ENCODE measurements at places on chromosomes 7 and 10. TPM values are rescaled to one million over a fixed set of nuclear protein-coding genes. Genes with fewer than 3 reads are reported as not detected.

The LIPM gene
- not detected for total RNA-seq

The SEMA3E gene
- total RNA-seq = not detected

DNA sequence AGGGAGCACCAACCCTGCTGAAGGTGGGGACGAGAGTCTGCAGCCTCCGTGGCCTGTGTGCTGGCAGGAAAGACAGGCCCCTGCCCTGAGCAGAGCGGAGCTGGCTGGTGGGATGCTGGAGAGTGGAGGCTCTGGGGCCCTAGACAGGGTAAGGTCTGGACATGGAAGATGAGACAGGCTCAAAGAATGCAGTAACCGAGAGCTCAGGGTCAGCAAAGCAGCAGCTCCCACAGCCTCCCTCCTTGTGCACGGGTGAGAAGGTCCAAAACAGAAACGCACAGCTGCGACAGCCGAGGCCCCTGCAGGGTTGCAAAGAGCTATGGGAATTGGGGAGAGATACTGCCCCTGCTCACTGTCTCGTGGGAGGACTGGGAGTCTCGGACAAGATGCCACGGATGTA is 80.5 kb downstream of the TNS3 start:
- no peak overlapping the region for H3K4me3 ChIP-seq
- DNase-seq = no peak
- H3K36me3 ChIP-seq = no peaks in the 10 kb centered on the region
- no peaks in the 10 kb centered on the region for H3K27me3 ChIP-seq
- peaks cover 10% of the 10 kb centered on the region for H3K4me1 ChIP-seq

GRCh38 chr10:47054974-47055373 is 143.7 kb downstream of the PTPN20 start:
- H3K4me1 ChIP-seq = peaks cover 4% of the 10 kb centered on the region
- no peak for DNase-seq
- H3K27me3 ChIP-seq = no peaks in the 10 kb centered on the region

DNA sequence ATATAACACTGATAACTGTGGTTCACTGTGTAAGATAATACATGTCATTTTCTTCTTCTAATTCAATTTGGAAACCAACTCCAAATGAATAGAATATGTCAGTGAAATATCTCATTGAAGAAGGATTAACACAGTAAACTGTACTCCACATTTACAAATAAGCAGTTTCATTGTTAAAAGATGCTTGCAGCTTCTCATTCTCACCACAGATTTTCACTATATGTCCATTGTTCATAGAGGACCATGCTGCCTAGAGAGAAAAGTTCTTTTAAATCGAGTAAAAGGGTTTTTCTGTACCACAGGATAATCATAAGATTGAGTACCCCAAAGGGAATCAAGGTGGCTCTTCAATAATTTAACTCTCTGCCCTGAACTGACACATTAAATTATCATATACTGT is 165.5 kb downstream of the LRRN3 start:
- no peaks in the 10 kb centered on the region for H3K36me3 ChIP-seq
- no peak overlapping the region for H3K27ac ChIP-seq
- H3K4me3 ChIP-seq = no peak overlapping the region
- no peaks in the 10 kb centered on the region for H3K27me3 ChIP-seq
- no peak for DNase-seq

GRCh38 chr7:16509829-16510228 is 16.8 kb upstream of the LRRC72 start:
- no peak overlapping the region for H3K27ac ChIP-seq
- no peak for DNase-seq
- no peak overlapping the region for H3K4me3 ChIP-seq
- peaks cover 2% of the 10 kb centered on the region for H3K27me3 ChIP-seq

The PBLD gene
- total RNA-seq = 1.4 TPM

- H3K4me3 ChIP-seq = no peak overlapping the region
- H3K4me1 ChIP-seq = no peaks in the 10 kb centered on the region
- no peaks in the 10 kb centered on the region for H3K27me3 ChIP-seq
- H3K27ac ChIP-seq = no peak overlapping the region
- H3K36me3 ChIP-seq = no peaks in the 10 kb centered on the region
These were observed 656.6 kb downstream of the INHBA start for GRCh38 chr7:41046221-41046761.

GRCh38 chr7:33710608-33711007 is 194.7 kb upstream of the BMPER start:
- H3K4me1 ChIP-seq = peaks cover 23% of the 10 kb centered on the region
- no peak for DNase-seq
- H3K4me3 ChIP-seq = no peak overlapping the region
- no peaks in the 10 kb centered on the region for H3K36me3 ChIP-seq

DNA sequence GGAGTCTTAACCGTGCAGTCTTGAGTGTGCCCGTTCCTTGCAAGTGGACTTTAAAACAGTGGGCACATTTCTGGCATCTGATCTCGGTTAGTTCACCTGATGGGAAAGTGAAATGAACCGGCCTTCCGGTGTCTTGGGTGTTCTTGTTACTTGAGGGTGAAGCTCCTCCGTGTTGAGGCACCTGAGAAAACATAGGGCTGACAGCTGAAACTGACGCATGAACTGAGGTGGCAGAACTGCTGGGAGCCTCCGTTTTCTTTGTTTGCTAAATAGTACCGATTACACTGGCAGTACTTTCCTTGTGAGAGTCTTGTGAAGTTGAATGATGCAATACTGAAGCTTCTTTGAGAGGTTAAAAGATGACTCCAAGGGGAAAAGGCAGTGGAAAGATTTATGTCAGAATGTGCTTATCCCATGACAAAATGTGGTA is 62.8 kb upstream of the SAMD8 start:
- peaks cover 6% of the 10 kb centered on the region for H3K4me1 ChIP-seq
- no peaks in the 10 kb centered on the region for H3K36me3 ChIP-seq
- H3K4me3 ChIP-seq = no peak overlapping the region
- no peaks in the 10 kb centered on the region for H3K27me3 ChIP-seq

DNA sequence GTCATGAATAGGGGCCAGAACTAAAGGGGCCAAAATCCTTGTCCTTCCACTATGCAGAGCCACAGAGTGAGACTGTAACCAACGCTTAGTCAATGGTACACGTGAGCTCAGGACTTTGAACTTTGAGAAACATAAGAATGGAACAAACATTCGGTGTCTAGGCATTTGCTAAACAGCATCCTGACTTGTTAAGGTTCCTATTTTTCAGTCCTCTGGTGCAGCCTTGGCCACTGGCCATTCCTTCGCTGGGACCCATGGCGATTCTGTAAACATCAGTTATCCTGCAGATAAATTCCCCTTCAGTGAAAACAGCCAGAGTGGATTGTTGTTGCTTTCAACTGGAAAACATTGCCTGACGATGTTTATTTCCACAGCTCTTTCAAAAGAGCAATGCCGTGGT is 266.8 kb downstream of the SORCS1 start:
- no peak overlapping the region for H3K4me3 ChIP-seq
- no peaks in the 10 kb centered on the region for H3K27me3 ChIP-seq
- H3K36me3 ChIP-seq = no peaks in the 10 kb centered on the region
- no peak overlapping the region for H3K27ac ChIP-seq
- no peaks in the 10 kb centered on the region for H3K4me1 ChIP-seq

The ASIC3 gene
- total RNA-seq = 5.9 TPM

- H3K27me3 ChIP-seq = peaks cover 8% of the 10 kb centered on the region
- no peaks in the 10 kb centered on the region for H3K36me3 ChIP-seq
- H3K4me3 ChIP-seq = no peak overlapping the region
- no peaks in the 10 kb centered on the region for H3K4me1 ChIP-seq
These were observed 50.9 kb upstream of the LEP start for GRCh38 chr7:128190051-128190647.

The PLEKHA1 gene
- total RNA-seq = 64.6 TPM

GRCh38 chr7:3912291-3912690 is 611.2 kb downstream of the SDK1 start:
- H3K27me3 ChIP-seq = no peaks in the 10 kb centered on the region
- no peak overlapping the region for H3K27ac ChIP-seq
- no peaks in the 10 kb centered on the region for H3K4me1 ChIP-seq
- DNase-seq = no peak

- H3K27ac ChIP-seq = no peak overlapping the region
- H3K4me3 ChIP-seq = no peak overlapping the region
- DNase-seq = no peak
- H3K27me3 ChIP-seq = no peaks in the 10 kb centered on the region
These were observed 528.9 kb upstream of the FZD8 start for GRCh38 chr10:36170943-36171501.

DNA sequence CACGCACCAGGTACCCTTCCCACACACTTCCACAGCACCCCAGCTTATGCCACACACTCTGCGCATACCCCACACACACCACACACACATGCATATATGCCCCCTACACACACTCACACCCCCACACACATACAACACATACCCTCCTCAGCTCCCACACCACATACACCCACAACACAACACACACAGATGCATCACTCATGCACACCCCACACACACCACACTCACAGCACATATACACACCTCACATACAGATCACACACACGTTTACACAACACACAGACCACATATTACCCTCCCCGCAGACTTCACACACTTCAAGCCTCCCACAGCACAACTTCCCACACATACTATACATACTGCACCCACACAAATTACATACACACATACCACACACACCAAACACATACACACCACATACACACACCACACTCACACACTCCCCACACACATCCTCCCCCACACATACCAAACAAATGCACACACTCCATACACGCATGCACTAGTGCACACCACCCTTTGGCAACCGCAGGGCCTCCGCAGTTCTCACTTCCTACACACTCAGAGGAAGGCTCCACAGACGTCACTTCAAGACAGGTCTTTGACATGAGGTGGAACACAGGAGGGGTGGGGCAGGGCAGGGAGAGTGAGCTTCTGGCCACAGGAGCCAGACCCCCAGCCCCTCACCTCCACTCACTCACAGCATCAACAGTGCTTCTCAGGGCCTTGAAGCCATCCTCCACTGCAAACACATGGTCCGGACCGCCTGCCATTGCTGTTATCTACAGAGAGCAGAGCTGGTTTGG is 18.5 kb upstream of the ANTXRL start:
- H3K4me3 ChIP-seq = peak overlapping the region; percentile 28
- peaks cover 52% of the 10 kb centered on the region for H3K4me1 ChIP-seq
- DNase-seq = peak; percentile 76
- no peaks in the 10 kb centered on the region for H3K27me3 ChIP-seq
- peak overlapping the region; percentile 60 for H3K27ac ChIP-seq

- H3K36me3 ChIP-seq = no peaks in the 10 kb centered on the region
- no peak overlapping the region for H3K4me3 ChIP-seq
- no peak overlapping the region for H3K27ac ChIP-seq
- DNase-seq = no peak
- H3K4me1 ChIP-seq = no peaks in the 10 kb centered on the region
These were observed 775.6 kb downstream of the GATA3 start for GRCh38 chr10:8830048-8830447.

DNA sequence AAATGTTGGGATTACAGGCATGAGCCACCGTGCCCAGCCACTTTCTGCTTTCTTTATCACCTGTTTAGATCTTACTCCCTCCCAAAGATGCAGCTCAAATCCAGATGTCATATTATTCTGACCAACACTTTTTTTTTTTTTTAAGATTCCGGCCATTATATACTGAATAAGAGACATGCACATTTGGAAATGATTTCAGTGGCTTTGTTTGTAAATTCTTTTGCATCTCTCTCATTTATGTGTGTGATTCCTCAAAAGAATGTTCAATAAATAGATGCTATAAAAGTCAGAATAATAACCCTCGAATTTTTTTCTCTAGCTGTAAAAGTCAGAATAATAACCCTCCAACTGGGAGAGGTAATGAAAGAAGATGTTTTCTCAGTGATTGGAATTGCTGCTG is 25.4 kb downstream of the HECW1 start:
- no peaks in the 10 kb centered on the region for H3K4me1 ChIP-seq
- no peaks in the 10 kb centered on the region for H3K36me3 ChIP-seq
- H3K4me3 ChIP-seq = no peak overlapping the region
- no peak for DNase-seq
- no peaks in the 10 kb centered on the region for H3K27me3 ChIP-seq

The CHRM2 gene
- total RNA-seq = not detected

DNA sequence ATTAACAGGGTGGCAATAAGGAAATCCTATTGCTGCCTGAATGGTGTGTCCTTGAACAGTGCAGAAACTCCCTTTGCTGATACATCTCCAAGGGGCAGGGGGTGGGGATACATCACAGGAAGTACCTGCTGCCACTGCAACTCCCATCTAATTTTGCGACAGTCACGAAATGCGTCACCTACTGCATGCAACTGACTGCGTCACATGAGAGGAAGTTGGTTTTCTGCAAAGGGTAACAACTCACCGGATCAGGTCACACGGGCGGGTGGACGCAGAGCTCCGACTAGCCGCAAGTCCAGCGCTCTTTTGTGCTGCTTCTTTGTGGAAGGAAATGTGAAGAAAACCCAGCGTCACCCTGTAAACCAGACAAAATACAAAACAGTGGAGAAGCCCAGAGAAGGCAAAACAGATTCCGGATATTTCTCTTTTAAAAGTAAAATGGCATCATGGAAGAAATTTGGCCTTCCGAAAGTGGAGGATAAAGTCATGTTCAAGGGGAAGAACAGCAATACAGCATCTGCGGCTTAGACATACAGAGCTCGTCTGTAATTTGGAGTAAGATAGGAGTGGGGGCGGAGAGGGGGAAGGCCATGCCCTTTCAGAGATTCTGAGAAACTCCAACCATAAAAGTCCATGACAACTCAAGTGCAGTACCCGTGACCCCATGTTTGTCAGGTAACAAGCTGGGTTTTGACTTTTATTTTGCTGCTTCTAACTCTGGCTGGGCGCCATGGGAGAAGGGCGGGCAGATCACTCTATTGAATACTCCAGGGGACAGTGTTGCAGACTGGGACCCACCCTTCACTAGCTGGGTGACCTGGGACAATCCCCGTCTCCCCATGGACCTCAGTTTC is 32.3 kb upstream of the PLEKHS1 start:
- H3K27ac ChIP-seq = no peak overlapping the region
- H3K4me3 ChIP-seq = no peak overlapping the region
- no peaks in the 10 kb centered on the region for H3K4me1 ChIP-seq
- H3K36me3 ChIP-seq = peaks cover 22% of the 10 kb centered on the region
- DNase-seq = no peak

The DUSP5 gene
- 56.3 TPM for total RNA-seq

- H3K4me1 ChIP-seq = peaks cover 5% of the 10 kb centered on the region
- no peaks in the 10 kb centered on the region for H3K36me3 ChIP-seq
- no peak for DNase-seq
- no peak overlapping the region for H3K27ac ChIP-seq
These were observed 203.0 kb upstream of the KLF14 start for GRCh38 chr7:130937016-130937415.

The ADRA2A gene
- 0.07 TPM for total RNA-seq

- no peaks in the 10 kb centered on the region for H3K36me3 ChIP-seq
- H3K4me1 ChIP-seq = peaks cover 30% of the 10 kb centered on the region
- H3K4me3 ChIP-seq = no peak overlapping the region
- no peak overlapping the region for H3K27ac ChIP-seq
- no peak for DNase-seq
These were observed 200.5 kb downstream of the MAD1L1 start for GRCh38 chr7:2032030-2032875.

The KLF14 gene
- total RNA-seq = not detected

GRCh38 chr10:100736144-100736808 is 9.1 kb upstream of the PAX2 start:
- no peak for DNase-seq
- no peak overlapping the region for H3K4me3 ChIP-seq
- no peak overlapping the region for H3K27ac ChIP-seq
- H3K27me3 ChIP-seq = peaks cover 57% of the 10 kb centered on the region
- no peaks in the 10 kb centered on the region for H3K36me3 ChIP-seq
- H3K4me1 ChIP-seq = peaks cover 12% of the 10 kb centered on the region

- H3K27ac ChIP-seq = no peak overlapping the region
- no peaks in the 10 kb centered on the region for H3K27me3 ChIP-seq
- H3K4me1 ChIP-seq = no peaks in the 10 kb centered on the region
- no peak overlapping the region for H3K4me3 ChIP-seq
These were observed 405.5 kb upstream of the C7orf33 start for GRCh38 chr7:148185041-148185440.

All from natural killer cell (primary cell).